ENCODE measurements at places on chromosomes 7 and 10.

DNA sequence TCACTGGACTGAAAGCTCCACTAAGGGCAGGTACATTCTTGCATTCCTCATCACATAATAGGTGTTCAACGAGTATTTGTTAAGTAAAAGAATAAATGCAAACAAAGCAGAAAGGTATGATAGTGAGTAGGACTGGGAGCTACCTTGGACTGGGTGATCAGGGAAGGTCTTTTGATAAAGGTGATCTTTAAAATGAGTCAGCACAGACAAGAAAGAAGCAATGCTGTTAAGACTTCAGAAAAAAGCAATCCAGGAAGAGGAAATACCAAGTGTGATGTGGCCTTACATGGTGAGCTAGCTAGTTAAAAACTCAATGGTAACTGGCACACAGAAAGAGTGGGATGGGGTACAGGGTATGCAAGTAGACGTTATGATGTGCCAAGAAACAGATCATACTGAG, 40.1 kb downstream of the TSPAN12 start:
- no peak for DNase-seq

DNA sequence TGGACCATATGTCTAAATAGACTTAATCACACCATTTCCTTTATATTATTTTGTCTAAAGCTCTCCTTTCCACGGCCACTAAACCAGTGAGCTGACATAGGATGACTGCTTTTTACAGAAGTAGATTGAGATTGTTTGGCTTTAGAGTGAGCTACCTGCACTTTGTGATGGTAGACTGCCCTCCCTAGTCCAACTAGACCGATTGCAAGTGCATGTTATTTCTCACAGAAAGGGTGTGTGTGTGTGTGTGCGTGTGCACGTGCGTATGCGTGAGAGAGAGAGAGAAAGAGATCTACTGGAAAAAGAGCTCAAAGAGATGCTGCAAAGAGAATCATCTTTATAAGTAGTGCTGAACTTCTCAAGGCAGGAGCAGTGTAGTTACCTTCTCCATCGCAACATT, 60.7 kb downstream of the VCL start:
- DNase-seq, result no peak

- DNase-seq, result no peak
These were observed 203.3 kb downstream of the TAX1BP1 start for GRCh38 chr7:27943241-27943640.

- no peak for DNase-seq
These were observed 1.5 kb downstream of the UMAD1 start for GRCh38 chr7:7642081-7642480.

- no peak for DNase-seq
These were observed 104.2 kb downstream of the PRTFDC1 start for GRCh38 chr10:24848195-24848594.

GRCh38 chr7:44646176-44646920, 39.9 kb downstream of the OGDH start:
- DNase-seq, result no peak

- no peak for DNase-seq
These were observed 186.3 kb downstream of the PTN start for GRCh38 chr7:137157256-137157655.

DNA sequence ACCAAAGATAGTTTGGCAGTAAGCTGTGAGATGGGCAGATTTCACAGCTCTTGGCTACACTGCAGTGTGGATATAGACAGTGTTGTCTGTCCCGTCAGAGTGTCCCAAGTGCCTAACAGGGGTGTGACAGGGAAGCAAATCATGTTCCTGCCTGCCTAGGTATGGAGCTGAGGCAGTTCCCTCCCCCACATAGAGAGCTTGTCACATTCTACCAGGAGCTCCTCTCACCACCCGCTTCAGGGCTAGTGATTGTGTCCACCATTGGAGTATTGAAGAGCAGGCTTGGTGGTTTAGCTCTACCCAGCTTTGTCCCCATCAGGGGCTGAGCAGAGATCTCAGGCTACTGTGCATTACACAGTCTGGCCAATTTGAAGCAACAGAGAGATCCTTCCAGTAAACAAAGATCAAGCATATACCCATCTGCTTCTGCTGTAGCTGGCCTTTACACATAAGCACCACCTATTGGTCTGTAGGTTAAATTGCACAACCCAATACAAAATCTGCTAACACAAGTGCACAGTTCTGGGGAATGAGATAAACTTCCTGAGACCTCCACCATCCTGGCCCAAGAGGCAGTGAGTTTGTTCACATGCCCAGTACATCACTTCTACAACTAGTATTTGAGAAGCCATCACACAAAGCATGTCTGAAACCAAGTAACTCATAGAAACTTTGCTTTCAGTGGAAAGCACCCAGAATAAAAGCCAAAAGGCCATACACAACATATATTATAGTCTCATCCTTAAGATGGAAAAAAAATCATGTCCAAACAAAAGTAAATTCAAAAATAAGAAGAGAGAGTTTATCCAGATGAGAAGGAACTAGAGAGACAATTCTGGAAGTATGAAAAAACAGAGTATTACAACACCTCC, 67.3 kb downstream of the GLCCI1 start:
- DNase-seq, result no peak

- no peak for DNase-seq
These were observed 32.1 kb downstream of the MTURN start for GRCh38 chr7:30166841-30167235.

DNA sequence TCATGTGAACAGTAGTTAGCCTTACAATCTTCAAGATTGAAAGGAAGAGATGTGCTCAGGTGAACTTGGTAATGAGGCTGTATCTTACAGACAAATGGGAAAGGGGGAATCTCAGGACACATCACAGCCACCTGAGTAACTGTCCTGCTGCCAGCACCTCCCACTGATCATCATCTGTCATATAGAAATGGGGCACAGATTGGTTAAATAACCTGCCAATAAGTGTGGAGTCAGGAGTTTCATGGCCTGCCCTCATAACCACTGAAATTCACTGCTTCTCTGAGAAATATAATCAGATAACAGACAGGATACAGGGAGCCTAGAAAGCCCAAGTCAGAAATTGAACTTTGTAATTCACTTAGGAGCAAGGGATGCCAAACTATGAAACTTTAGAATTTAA, 64.9 kb upstream of the TAS2R16 start:
- DNase-seq, result no peak

DNA sequence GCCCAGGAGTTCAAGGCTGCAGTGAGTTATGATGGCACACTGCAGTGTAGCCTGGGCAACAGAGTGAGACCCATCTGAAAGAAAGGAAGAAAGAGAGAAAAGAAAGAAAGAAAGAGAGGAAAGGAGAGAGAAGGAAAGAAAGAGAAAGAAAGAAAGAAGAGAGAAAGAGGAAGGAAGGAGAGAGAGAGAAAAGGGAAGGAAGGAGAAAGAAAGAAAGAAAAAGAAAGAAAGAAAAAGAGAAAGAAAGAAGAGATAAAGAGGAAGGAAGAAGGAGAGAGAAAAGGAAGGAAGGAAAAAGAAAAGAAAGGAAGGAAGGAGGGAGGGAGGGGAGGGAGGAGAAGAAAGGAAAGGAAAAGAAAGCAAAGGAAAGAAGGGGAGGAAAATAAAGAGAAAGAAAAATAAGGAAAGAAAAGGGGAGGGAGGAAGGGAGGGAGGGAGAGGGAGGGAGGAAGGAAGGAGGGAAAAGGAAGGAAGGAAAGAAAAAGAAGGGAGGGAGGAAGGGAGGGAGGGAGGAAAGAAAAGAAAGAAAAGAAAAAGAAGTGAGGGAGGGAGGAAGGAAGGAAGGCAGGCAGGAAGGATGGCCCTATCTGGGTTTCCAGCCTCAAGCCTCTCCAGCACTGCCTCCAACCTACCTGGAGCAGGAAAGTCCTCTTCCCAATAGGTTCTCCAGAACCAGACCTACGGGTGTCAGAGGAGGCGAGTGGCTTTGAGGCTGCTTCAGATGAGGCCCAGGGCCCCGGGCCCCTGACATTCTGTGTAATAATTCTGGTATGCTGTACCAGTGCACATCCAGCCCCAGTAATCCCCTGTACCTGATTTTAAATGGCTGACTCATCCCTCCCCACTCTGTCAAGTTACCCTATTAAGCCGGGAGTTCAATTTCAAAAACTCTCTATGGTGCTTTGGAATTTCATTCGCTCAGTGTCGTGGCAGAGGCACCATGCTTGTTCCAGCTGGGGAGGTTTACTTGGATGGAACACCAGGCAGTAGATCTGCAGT, 6.8 kb upstream of the PARD3 start:
- DNase-seq, result no peak

DNA sequence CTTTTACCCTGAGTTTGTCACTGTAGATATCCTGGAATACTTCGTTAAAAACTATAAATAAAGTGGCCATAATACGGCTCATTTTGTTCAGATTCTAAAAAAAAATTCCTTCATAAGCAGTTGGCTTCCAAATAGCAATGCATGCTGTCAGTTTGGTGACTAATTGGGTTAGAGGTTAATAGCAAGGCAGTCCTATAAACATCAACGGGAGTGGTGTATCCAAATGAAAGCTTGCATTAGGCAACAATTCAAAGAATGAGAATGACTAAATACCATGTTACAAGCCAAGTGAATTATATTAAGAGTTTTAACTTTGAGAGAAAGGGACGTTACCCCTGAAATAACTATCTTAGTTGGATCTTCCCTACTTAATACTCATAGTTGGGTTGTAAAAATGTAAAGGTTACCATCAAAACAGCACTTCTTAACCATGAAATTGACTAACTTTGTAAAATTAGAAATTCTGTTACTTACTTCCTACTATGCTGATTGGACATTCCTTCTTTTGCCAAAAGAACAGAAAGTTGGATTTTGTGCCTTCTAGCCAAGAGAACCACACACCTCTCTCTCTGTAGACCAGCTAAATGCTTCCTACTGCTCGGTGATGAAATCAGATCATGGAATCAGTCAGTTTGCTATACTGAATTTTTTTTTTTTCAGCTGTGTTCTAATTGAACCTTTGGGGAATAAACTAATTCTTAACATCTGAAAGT, 98.0 kb downstream of the KAT6B start:
- DNase-seq, result peak; percentile 63

GRCh38 chr7:19290066-19290465, 144.8 kb upstream of the FERD3L start:
- DNase-seq, result no peak

DNA sequence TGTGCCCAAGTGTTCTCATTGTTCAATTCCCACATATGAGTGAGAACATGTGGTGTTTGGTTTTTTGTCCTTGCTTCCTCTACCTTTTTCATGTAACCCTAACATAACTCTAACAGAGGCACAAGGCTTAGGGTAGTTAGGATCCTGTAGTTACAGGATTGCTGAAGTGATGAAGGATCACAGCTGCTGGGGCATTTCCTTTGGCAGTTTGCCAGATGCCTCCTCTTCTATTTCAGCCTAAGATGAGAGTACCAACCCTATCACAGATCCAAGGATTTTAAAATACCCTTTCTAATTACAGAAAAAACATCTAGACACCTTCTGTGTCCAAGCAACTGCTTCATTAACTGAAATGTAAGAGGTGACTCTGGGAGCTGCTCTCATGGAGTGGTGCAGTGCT, 141.7 kb upstream of the COL1A2 start:
- no peak for DNase-seq

- DNase-seq, result no peak
These were observed 76.5 kb upstream of the ITPRID1 start for GRCh38 chr7:31437250-31437865.
